ENCODE measurements at places on chromosomes 4 and X.

DNA sequence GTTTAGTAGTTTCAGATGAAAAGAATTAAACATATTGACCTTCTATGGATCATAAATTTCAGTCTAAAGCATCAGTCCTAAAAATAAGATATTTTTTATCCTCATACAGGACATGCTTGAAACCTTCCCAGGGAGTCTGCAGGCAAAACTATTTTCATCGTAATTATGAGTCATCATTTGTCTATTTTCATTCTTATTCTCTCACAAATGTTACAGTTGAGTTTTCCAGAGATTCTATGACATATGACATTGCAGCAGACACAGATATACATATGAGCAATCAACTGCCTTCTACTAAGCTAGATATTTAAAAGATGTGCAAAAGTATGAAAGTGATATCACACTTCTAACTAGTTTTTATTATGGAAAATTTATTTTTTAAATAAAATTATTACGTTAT is 398.0 kb downstream of the MAGEB5 start:
- DNase-seq = no peak

GRCh38 chr4:37812713-37813112 is 13.8 kb upstream of the PGM2 start:
- DNase-seq = no peak

GRCh38 chr4:38210396-38211114 is 250.4 kb downstream of the PTTG2 start:
- DNase-seq = no peak

- DNase-seq = no peak
Observed at GRCh38 chr4:30535255-30535654, 184.9 kb upstream of the PCDH7 start.

- no peak for DNase-seq
Observed at GRCh38 chr4:26896636-26897035, 36.0 kb downstream of the STIM2 start.

DNA sequence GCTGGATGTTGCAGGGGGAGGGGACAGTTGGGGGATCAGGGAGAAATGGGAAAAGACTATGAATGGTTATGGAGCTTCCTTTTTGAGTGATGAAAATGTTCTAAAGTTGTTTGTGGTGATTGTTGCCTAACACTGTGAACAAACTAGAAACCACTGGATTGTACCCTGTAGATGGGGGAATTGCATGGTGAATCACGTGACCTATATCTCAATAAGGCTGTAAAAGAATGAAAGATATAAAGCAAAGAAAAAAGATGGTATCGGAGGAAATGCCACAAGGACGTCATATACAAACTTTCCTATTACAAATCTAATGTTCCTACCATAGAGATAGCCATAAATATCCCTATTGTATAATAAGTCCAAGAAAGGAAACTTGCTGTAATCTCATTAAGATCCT is 20.6 kb upstream of the CT55 start:
- no peak for DNase-seq
